ENCODE measurements at places on chromosomes 3 and 15.

GRCh38 chr3:58962816-58963215, 87.0 kb downstream of the CFAP20DC start:
- no peak for DNase-seq

DNA sequence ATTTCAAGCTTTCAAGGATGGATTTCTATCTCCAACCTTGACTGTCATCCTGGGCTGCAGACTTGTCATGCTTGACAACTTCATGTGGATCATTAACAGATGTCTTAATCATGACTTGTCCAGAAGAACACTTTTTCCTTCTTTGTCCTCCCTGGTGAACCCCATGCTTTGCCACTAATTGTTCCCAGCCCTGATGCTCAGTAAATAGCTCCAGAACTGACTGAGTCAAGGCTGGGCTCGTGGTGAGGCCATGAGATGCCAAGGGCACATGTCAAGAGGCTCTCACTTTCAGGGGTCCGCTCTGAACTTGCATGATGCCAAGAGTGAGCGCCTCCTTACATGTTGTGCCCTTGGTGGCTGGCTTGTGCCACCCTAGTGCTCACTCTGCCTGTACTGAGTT, 48.9 kb upstream of the KY start:
- no peak for DNase-seq

GRCh38 chr3:13207578-13207922, 134.3 kb upstream of the IQSEC1 start:
- no peak for DNase-seq

- no peak for DNase-seq
Measured at GRCh38 chr3:132382267-132382666, 35.0 kb upstream of the DNAJC13 start.

GRCh38 chr3:40720863-40721262, 196.1 kb downstream of the ZNF621 start:
- no peak for DNase-seq

DNA sequence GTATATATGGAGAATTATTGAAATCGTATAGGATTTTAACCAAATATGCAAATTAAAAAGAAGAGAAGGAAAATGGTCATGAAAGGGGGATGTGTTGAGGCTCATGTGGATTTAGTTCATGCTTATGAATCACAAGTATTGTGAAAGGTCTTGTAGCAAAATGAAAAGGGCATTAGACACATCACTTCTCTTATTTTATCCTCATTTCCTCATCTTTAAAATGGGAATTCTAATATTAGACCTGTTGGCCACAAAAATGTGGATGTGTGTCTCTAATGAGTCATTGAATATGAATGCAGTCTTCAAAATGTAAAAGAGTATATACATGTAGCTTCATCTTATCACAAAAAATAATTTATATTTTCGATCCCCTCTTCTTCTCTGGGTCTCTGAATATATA, 14.9 kb upstream of the ALCAM start:
- DNase-seq, result no peak

DNA sequence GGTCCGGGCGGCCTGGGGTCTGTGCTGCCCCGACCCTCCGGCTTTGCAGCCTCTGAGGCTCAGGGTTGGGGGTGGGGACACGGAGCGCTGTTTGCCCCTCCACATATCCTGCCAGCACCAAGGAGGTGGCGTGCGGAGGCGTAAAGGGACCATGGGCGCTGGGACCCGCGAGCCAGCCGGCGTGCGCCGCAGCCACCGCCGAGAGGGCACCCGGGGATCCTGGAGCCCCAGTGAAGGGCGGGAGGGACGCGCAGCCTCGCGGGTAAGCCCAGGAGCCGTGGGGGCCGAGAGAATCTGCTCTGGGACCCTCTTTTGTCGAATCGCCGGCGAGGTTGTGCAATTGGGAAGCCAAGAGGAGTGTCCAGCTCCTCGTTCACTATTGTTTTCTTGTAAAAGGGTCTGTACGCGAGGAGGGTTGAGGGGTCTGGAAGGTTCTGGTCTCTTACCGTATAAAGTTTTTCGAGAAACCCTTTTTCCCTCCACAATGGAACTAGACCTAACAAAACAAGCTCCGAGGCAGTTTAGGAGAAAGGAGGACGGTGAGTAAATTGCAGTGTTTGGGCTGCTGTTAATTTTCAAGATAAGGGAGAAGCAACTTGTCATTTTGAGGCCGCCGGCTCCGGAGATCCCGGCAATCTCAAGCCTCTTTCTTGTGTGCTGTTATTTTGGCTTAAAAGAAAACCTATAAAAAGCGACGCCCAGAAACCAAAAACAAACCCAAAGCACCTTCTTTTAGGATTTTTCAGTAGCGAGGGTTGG, 29.9 kb upstream of the ST3GAL6 start:
- DNase-seq, result no peak

DNA sequence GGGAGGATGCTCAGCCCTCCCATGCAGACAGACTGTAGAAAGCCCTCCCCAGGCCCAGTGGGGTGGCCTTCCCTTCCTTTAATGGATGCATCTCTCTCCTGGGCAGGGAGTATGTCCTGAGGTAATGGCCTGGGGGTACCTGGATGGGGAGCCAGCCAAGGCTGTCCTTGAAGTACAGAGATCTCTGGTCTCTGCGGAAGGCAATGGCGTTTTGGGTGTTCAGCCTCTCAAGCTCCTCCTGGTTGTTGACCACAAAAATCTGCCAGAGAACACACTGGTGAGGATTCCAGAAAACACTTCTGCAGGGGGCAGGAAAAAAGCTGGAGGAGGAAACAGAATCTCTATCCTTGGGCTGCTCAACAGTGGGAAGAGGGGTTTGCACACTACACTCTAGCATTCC, 28.9 kb downstream of the EAF1 start:
- no peak for DNase-seq

GRCh38 chr3:132789959-132790358, 67.8 kb upstream of the NPHP3 start:
- DNase-seq, result no peak

DNA sequence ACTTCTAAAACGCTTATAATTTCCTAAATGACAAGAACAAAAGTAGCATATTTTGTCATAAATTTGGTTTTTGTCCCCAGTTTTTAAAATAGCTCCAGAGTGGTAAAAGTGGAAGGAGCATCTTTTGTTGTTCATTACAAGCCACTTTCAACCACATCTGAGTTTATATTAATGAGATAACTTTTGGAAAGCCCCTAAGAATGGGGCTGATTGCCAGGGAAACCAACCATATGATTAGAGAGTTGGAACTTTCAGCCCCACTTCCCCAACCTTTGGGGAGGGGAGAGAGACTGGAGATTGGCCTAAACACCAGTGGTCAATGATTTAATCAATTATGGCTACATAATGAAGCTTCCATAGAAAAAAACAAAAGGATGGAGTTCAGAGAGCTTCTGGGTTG, 57.4 kb downstream of the CPA3 start:
- no peak for DNase-seq

GRCh38 chr3:194755671-194756459, 70.2 kb downstream of the FAM43A start:
- no peak for DNase-seq

DNA sequence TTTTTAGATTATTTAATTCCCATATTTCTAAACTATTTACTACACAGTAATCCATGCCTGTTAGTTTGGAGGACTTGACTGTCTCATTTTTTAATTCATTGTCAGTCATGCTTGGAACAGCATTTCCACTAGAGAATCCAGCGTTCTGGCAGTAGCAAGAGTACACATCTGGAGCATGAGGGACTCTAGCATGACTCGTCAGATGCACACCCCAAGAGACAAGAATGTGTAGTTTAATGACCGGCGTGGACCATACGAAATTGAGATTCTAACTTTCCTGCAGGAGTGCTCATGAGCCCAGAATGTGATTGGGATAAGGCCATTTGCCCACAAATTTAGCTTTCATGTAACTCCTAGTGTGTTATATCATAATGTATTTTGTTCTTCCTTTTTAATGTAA, 48.9 kb downstream of the ASB7 start:
- no peak for DNase-seq

GRCh38 chr15:45199136-45199810, 11.5 kb upstream of the SHF start:
- no peak for DNase-seq

GRCh38 chr3:68485051-68485450, 447.3 kb downstream of the TAFA4 start:
- no peak for DNase-seq

DNA sequence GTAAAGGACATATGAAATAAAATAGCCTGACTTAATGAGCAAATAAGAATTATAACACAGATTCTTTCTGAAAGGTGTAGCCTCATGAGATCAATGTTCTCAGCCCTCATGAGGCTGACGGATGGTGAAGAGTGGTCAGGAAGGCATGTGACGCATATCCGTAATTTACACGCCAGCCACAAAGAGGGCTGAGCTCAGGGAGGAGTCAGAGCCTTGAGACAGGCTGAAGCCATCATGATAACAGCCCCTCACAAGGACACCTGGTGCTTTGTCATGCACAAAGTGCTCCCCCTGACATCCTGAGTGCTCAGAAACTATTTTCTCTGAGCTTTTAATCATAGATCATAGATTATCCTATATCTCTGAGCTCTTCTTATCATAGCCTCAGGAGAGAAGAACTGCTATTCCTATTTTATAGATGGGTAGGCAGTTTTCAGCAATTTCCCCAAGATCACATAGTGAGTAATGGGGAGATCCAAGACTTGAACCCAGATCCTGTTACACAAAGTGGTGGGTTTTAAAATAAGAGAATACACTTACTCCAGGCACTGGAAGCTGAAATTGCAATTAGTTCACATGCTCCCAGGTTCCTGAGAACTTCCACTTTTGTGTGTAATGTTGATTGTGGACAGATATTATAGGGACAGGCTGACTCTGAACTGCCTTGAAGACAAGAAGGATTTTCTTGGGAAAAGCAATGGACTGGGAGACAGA, 267.1 kb downstream of the RPLP1 start:
- peak; percentile 34 for DNase-seq

DNA sequence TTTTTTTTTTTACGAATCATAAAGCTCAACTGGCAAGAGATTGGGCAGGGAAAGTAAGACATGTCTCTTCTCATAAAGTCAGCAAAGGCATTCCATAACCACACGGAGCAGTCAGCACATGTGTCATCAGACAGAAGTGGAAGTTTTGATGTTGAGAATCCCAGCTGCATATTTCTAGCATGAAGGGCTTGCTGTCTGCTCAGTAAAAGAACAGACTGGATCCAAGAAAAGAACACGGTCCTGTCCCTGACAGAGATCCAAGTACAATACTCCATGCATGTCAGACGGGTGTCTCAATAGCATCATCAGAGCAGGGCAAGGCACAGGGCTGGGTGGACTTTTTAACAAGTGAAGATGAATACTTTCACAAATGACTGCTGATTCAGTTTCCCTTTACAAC, 38.2 kb downstream of the ABI3BP start:
- no peak for DNase-seq

DNA sequence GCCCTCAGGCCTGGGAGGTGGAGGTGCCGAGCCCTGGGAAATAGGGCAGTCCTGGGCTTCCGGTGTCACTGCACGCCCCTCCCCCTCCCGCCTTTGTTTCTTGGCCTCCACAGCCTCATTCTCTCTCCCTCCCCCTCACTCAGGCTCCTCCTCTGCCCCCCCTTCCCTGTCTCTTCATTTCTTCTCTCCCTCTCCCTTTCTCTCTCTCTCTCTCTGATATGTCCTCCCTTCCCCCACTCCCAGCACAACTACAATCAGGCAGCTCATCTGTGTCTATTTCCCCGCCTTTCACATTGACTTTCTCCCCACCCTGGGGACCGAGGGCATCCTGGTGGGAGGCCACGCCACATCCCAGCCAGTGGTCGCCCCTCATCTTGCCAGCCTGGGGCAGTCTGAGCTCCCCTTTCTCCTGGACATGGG, 40.2 kb downstream of the IDH2 start:
- no peak for DNase-seq

- no peak for DNase-seq
Measured at GRCh38 chr15:44738340-44738984, 2.1 kb downstream of the TRIM69 start.

DNA sequence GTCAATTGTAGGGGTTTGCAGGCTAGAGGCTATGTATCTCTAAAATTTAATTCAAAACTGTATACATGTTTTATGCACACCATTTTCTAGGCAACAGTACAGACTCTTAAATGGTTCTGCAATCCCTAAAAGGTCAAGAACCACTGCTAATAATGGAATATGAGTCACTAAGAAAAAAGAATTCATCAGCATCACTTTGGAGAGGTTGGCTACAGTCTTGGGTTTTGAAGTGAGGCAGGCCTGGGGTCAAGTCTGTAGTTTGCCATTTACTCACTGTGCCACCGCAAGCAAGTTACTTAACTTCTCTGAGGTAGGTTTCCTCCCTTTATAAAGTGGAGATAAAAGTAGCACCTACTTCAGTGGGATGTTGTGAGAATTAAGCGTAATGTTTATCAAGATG, 33.7 kb downstream of the THRB start:
- DNase-seq, result no peak

GRCh38 chr3:112656043-112656442, 15.1 kb upstream of the CCDC80 start:
- DNase-seq, result no peak

DNA sequence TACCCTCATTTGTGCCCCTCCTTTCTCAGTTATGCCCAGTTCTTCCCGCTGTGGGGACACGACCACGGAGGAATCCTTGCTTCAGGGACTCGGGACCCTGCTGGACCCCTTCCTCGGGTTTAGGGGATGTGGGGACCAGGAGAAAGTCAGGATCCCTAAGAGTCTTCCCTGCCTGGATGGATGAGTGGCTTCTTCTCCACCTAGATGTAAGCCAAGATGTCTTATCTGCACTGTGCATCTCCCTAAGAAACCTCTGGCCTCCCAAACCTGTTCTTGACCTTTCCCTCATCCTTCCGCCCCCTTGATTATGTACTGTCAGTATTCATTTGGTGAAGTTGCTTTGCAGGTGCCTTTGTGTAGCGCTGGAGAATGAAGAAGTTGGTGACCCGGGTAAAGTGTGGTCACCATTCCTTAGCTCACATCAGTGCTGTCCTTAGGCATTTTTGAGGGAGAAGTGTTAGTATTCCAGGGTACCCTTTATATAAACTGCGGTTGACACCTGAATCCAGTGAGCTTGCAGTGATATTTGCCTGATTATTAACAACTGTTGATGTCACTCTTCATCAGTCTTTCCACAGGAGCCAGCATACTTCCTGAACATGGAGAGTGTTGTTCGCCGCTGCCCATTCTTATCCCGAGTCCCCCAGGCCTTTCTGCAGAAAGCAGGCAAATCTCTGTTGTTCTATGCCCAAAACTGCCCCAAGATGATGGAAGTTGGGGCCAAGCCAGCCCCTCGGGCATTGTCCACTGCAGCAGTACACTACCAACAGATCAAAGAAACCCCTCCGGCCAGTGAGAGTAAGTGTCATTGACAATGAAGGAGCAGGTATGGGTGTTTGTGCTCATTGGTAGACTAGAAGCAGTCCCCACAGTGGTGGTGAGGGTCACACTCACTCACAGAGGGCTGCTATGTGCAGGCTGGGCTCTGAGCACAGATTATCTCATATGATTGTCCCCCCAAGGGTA, 966 bp downstream of the ALAS1 start:
- DNase-seq, result no peak

Measured in activated CD8-positive, alpha-beta memory T cell treated with anti-CD3 and anti-CD28 coated beads for 4 hours (primary cell).